Right lung (tissue), 10 donors: ENCODE measurements at places on chromosomes 2 and 18. TPM values are rescaled to one million over a fixed set of nuclear protein-coding genes. Genes with fewer than 3 reads are reported as not detected.

BOLL gene
- polyA plus RNA-seq = not detected

ZC3H6 gene
- 9.3 TPM for polyA plus RNA-seq

CFAP210 gene
- polyA plus RNA-seq = 4.2 TPM

EFR3B gene
- 8.2 TPM for polyA plus RNA-seq

CENPO gene
- polyA plus RNA-seq = 31.5 TPM

DOK6 gene
- polyA plus RNA-seq = 14.5 TPM

RTP5 gene
- not detected for polyA plus RNA-seq

LYPD6 gene
- polyA plus RNA-seq = 20.5 TPM
